ENCODE measurements at places on chromosomes 1 and 21. TPM values are rescaled to one million over a fixed set of nuclear protein-coding genes. Genes with fewer than 3 reads are reported as not detected.

- DNase-seq: no peak
Observed at GRCh38 chr1:209607102-209607794, 23.7 kb downstream of the CAMK1G start.

- DNase-seq: no peak
Observed at GRCh38 chr1:206939131-206939530, 7.1 kb downstream of the PIGR start.

- no peak for DNase-seq
Observed at GRCh38 chr1:46749404-46749803, 30.5 kb upstream of the EFCAB14 start.

DNA sequence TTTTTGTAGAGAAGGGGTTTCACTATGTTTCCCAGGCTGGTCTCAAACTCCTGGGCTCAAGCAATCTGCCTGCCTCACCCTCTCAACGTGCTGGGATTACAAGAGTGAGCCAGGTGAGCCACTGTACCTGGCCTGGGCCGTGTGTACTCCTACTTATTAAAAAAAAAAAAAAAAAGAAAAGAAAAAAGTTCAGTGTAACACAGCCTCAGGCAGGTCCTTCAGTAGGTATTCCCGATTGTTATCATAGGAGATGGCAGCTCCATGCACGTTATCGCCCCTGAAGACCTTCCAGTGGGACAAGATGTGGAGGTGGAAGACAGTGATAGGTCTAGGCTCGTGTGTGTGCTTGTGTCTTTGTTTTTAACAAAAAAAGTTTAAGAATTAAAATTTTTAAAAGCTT, 3.3 kb downstream of the ECHDC2 start:
- DNase-seq: no peak

OXCT2 gene
- total RNA-seq: 2.5 TPM

SYT14 gene
- 1.8 TPM for total RNA-seq

OR2L13 gene
- not detected for total RNA-seq

Data from glomerular endothelial cell (primary cell).